ENCODE measurements at places on chromosomes 7 and 10.

DNA sequence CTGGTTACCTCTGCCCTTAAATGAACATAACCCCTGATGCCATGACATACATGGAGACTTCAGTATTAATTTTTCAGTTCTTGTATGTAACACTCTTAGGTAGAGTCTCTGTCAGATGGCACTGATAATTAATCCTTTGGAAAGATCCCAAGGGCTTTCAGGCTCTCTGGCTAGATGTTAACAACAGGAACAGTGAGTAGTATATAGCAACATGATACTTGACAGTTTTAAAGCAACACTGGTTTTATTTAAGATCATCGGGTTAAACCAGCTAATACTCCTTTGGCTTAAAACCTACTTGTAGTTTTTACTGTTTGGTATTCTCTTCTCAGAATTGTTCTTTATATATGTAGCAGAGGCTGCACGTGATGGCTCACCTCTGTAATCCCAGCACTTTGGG, 27.3 kb downstream of the AHCYL2 start:
- DNase-seq: no peak

DNA sequence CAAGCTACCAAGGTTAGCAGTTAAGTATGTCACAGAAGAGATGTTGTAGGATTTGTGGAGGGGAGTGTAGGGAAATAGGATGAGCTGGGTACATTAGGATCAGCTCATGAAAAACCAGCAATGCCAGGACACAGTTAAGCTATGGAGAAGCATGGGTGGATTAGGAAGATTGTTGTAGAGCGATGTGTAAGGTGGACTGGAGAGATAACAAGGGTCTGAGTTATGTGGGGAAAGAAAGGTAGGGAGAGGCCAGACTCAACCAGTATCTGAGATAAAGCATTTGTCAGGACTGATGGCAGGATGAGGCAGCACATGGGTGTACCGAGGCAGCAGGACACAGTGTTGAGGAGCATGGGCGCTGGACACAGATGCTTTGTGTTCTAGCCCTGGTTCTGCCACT, 85.4 kb upstream of the PRR15 start:
- DNase-seq: no peak

DNA sequence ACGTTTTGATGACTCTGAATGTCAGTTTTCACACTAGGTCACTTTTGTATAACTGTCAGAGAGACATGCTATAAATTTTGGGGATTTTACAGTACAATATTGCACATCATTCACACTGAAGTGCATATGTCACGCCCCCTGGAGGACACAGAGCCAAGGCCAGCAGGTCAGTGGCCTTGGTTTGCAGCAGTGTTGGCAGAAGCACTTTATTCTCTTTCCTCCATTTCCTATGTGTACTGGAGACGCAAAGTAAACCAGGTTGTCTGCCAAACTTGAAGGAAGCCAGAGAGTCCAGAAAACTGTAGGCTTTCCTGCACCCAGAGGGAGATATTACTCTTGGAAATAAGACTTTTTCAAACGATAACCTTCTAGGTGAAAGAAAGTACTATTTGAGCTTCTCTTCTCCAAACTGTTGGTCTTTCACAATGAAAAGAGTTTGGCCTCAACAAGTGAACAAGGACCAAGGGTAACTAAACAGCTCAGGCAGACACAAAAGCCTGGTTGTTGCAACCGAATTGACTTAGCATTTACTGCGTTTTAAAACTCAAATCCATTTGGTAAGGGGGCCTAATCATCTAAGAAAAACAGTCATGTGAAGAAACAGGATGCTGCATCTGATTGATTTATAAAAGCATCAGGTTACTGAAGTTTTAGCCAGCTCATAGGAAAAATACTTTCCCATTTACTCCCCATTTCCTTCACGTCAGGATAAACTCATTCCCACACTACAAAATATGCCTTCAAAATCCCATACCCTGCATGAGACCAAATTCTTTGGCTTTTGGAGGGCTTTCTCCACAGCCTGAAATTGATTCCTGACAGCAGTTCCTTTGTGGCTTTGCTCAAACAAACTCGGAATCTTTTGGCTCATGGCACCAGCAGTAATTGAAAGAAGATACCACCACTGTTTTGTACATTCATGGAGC, 83.0 kb upstream of the SEC61G start:
- DNase-seq: no peak

DNA sequence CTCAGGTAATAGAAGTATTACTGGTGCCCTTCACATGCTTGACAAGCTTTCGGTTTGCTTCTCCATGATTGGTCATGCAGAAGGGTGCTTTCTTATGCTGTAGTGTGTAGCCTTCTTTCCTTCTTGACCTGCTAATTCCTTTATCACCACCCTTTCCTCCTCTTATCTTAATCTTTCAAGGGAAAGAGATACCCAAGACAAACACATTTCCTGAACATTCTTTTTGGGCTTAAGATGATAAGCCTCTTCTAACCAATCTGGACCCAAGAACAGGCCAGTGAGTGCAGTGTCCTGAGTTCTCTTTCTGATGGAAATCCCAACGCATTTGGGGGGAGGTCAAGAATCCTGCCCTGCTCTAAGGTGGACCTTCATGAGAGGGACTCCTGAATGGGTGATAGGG, 33.8 kb downstream of the BMPER start:
- no peak for DNase-seq

- peak; percentile 90 for DNase-seq
Observed at GRCh38 chr10:103193107-103193819, at the start of gene NT5C2. Gene NT5C2 (minus strand): TSS chr10:103193272. CDS start chr10:103174958, 18,314 bp downstream.

GRCh38 chr10:29820890-29821461, 186.2 kb upstream of the SVIL start:
- DNase-seq: no peak

DNA sequence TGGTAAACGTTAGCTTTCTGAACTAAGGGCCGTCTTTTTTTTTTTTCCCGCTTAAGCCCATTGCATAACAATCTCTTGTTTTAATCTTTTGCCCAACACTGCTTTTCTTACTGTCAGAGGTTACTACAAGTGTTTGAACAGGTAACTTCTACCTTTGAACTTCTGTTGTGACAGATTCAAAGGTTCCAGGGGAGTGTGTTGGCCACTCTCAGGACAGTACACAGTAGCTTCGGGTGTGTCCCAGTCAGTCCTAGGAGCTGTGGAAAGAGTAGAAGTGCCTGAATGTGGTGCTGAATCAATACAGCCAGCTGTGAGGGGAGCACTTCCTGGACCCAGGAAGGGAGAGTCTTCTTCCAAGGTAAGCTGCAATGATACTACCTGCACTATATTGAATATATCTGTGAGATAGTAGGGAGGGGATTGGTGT, at the start of gene ACSL5:
ACSL5 (plus strand) TSS at position 205 of the 427 bp plus-strand sequence. CDS start 20,831 bp downstream, outside the sequence.
- DNase-seq: no peak

GRCh38 chr10:51367127-51367526, 292.8 kb downstream of the PRKG1 start:
- no peak for DNase-seq

- DNase-seq: no peak
Observed at GRCh38 chr10:59002011-59002410, 174.4 kb upstream of the PHYHIPL start.

- DNase-seq: no peak
Observed at GRCh38 chr7:98178321-98178720, 32.9 kb upstream of the BHLHA15 start.

GRCh38 chr10:76306856-76307255, 875.4 kb downstream of the LRMDA start:
- no peak for DNase-seq

DNA sequence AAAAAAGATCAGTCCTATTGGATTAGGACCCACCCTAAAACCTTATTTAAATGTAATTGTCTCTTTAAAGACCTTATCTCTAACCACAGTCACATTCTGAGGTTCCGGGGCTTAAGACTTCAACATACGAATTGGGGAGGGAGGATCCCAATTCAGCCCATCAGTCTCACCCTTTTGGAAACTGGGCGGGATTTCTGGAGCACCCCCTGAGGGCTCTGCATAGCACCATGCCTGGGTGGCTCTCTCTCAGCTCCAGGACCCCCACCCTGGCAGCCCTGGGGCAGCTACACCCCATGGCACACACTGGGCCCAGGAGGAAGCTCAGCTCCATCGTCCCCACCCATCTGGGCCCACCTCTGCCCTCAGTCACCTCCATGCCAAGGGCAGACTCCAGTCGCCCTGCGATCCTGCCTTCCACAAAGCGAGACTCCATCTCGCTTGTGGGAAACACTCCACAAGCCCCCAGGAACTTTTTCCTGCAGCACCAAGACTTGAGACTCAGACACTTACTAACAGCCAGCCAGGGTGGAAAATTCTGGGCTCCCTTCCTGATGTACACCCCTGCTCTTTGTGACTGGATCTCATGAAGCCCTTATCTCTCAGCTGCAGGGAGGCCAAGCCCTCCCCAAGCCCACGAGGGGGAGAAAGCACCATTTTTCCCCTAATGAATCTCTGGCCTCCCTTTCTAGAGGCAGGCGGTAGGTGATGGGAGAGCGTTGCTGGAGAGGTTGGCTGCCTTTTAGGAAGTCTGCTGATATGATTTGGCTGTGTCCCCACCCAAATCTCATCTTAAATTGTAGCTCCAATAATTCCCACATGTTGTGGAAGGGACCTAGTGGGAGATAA, 90.8 kb upstream of the KDM7A start:
- DNase-seq: no peak

GRCh38 chr7:53993224-53993623, 549.0 kb upstream of the VSTM2A start:
- peak; percentile 3 for DNase-seq

DNA sequence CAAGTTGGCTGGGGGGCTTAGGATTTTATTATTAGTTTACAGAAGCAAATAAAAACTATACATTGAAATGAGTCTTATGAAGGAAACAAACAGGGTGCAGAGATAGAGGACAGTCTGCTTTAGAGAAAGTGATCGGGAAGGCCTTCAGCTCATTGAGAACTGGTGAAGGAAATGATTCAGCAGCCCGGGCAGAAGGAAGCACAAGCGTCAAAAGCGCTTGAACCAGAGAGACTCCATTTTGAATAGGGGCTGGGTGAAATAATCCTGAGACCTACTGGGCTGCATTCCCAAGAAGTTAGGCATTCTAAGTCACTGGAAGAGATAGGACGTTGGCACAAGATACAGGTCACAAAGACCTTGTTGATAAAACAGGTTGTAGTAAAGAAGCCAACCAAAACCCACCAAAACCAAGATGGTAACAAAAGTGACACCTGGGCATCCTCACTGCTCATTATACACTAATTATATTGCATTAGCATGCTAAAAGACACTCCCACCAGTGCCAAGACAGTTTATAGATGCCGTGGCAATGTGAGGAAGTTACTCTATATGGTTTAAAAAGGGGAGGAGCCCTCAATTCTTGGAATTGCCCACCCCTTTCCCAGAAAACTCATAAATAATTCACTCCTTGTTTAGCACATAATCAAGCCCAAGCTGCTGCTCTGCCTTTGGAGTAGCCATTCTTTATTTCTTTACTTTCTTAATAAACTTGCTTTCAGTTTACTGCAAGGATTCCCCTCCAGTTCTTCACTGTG, 83.1 kb upstream of the MPP7 start:
- DNase-seq: no peak

DNA sequence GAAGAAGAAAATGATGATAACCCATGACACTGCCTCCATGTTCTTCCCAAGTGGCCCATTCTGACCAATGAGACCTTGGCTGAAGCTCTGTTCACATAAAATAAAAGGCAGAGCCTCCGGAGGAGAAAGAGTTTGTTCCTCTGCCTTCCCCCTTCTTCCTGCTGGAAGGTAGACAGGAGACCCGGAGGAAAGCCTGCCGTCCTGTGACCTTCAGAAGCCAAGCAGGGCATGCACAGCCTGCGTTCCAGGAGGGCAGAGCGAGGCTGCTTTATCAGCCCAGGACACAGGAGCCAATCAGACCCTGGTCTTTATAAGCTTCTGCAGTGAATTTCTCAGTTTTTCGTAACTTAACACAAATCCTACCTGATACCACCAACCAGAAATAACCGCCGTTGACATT, 8.6 kb upstream of the GRID1 start:
- peak; percentile 1 for DNase-seq

DNA sequence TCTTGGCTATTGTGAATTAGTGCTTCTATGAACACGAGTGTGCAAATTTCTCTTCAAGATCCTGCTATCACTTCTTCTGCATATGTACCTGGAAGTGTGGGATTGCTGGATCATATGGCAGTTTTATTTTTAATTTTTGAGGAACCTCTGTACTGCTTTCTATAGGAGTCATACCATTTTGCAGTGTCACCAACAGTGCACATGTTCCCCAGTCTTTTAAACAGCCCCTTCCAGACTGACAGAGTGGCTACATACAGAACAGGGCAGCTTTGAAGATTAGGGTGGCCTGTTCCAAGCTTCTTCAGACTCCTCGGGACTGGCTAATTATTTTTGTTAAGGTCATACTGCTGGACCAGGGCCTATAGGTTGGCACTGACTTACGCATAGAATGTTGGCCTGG, 82.9 kb downstream of the AUTS2 start:
- no peak for DNase-seq

DNA sequence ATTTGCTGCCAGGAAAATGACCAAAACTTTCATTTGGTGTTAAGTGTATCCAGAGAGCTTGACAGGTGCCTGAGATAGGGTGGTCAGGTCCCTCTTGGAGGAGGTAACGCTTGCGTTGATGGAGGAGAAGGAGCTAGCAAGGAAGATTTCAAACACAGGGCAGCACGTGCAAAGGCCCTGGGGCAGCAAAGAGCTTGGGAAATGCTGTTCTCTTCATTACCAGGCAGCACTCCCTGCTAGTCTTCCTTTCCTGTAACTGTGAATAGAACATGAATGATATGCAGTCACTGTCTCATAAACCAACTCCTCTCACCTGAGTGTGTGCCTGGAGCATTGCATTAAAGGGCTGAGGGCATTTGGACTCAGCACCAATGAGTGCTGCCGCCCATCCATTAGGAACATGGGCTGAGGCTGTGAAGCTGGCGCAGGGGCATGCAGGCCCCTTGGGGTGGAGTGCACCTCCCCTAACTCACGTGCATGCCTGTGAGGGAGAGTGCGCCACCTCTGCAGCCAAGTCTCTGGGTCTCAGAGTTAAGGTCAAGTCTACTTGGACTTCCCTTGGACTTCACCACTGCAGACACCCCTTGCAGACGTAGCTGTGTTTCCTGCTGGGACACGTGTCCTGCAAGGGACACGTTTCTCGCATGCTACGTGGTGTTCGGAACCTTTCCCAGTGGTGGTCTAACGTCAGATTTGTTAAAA, 136.8 kb downstream of the PAXIP1 start:
- no peak for DNase-seq

GRCh38 chr7:130648580-130648979, 20.0 kb downstream of the COPG2 start:
- DNase-seq: no peak

GRCh38 chr7:94039368-94040035, 35.3 kb upstream of the BET1 start:
- DNase-seq: no peak

- no peak for DNase-seq
Observed at GRCh38 chr10:104252368-104252767, 2.3 kb upstream of the GSTO1 start.

Data from HAP-1 (cell line).